Right atrium auricular region (tissue), 2 donors: ENCODE measurements at places on chromosomes 12 and 14. TPM values are rescaled to one million over a fixed set of nuclear protein-coding genes. Genes with fewer than 3 reads are reported as not detected.

Gene SERPINA12
- total RNA-seq: not detected

Gene PTHLH
- total RNA-seq: 67.6 TPM

Gene CD63
- 1,122 TPM for total RNA-seq

Gene PLEKHH1
- 5.3 TPM for total RNA-seq

Gene BICD1
- 3.3 TPM for total RNA-seq

Gene FAM186B
- total RNA-seq: 0.28 TPM

DNA sequence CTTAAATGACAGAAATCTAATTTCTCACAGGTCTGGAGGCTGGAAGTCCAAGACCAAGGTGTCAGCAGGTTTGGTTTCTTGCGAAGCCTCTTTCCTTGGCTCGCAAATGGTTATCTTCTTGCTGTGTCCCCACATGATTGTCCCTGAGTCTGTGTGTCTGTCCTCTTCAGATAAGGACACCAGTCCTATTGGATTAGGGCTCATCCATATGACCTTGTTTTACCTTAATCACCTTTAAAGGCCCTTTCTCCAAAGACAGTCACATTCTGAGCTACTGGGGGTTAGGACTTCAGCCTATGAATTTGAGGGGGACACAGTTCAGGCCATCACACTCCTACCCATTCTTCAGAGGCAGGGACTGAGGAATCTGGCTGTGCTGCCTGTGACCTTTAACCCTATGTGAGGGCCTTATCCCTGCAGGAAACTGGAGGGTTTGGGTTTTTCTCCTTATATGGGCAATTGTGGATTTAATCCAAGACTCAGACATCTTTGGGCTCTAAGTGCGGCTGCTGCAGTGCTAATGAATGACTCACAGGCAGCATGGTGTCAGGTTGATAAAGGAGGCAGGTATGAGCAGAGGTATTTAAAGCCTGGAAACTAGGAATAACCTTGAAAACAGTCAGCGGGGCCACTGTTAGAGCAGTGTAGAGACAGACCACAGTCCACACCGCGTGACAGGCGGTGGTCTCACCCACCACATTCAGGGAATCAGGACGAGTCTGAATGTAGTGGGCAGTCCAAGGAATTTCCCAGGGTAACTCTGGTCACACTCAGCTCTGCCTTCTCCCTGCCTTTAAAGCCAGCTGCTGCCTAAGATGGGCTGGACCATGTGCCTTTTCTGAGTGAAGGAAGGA is 10.2 kb downstream of the TPCN1 start:
- peaks cover 42% of the 10 kb centered on the region for H3K36me3 ChIP-seq
- peak overlapping the region; percentile 95 for H3K27ac ChIP-seq
- H3K27me3 ChIP-seq: no peaks in the 10 kb centered on the region
- DNase-seq: no peak

- H3K4me1 ChIP-seq: no peaks in the 10 kb centered on the region
- no peak overlapping the region for H3K4me3 ChIP-seq
- H3K36me3 ChIP-seq: no peaks in the 10 kb centered on the region
- no peak for DNase-seq
- no peak overlapping the region for H3K27ac ChIP-seq
Measured at GRCh38 chr12:41287500-41288141, 99.5 kb downstream of the PDZRN4 start.

DNA sequence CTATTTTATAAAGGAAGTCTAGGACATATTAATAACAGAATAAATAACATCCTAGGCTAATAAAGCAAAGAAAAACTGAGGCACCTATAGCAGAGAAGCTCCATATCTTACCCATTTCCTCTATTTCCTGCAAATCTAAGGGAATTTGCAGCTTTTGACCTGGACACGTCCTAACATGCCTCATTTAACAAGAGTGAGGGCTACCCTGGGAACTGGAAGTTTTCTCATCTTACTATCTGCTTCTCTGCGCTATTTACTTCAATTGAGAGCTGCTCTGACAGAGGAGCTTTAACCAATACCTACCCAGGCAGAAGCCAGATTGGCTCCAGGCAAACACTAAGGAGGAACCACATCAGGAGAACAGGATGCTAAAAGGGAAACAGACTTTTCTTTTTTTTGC is 5.7 kb downstream of the YBX3 start:
- H3K27ac ChIP-seq: peak overlapping the region; percentile 99
- peaks cover 41% of the 10 kb centered on the region for H3K36me3 ChIP-seq
- H3K27me3 ChIP-seq: no peaks in the 10 kb centered on the region

DNA sequence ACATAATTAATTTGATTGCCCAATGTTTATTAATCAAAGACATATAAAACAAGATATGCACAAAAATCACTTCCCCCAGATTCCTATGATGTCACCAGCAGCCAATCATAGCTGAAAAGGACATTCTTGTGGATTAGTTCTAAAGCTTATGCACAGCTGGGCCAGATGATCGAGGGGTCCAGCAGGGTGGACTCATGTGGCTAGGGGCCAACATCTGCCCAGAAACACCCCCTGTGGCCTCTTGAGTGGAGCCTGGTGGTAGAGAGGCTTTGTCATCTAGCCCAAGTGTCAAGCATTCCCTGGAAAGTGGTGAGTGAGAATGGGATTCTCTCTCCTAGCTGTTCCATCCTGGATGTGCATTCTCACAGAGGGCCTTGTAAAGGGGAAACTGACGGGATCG is 590.0 kb downstream of the BCL11B start:
- H3K27me3 ChIP-seq: no peaks in the 10 kb centered on the region
- DNase-seq: no peak
- no peak overlapping the region for H3K27ac ChIP-seq
- H3K4me1 ChIP-seq: no peaks in the 10 kb centered on the region

DNA sequence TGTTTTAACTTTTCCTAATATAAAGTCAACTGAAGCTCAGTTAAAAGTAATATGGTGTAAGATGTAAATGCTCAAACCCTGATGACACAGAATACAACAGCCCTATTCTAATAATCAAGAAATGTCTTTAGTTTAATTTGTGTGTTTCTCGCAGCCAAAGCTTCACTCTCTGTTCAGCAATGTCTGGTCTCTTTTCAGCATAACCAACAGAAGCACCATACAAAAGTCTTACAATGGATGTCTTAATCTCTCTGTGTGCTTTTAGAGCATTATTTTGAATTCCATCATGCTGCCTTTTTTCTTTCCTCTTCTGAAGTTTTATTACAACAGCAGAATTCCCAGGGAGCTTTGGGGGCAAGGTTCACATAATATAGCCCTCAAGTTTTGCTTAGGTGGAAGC is 210.2 kb upstream of the NPAS3 start:
- H3K27ac ChIP-seq: no peak overlapping the region
- H3K36me3 ChIP-seq: no peaks in the 10 kb centered on the region
- H3K4me1 ChIP-seq: peaks cover 16% of the 10 kb centered on the region
- H3K27me3 ChIP-seq: no peaks in the 10 kb centered on the region

DNA sequence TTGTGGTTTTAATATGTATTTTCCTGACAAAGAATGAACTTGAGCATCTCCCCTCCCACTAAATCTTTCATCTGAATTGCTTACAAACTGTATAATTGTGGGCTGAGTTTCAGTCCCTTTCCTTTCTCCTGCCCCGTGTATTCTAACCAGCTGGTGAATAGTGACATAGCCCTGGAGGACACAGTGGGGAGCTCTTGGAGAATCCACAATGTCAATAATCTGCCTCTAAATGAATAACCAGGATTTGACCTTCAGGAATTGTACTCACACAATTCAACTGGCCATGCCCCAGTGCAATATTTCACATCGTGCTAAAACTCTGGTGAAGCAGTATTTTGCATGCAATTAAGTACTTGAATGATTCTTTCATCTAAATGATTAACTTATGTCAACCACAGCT is 177.2 kb downstream of the C12orf42 start:
- no peaks in the 10 kb centered on the region for H3K27me3 ChIP-seq
- no peaks in the 10 kb centered on the region for H3K4me1 ChIP-seq
- no peak for DNase-seq
- no peaks in the 10 kb centered on the region for H3K36me3 ChIP-seq

- no peaks in the 10 kb centered on the region for H3K27me3 ChIP-seq
- no peaks in the 10 kb centered on the region for H3K4me1 ChIP-seq
- H3K27ac ChIP-seq: no peak overlapping the region
- no peaks in the 10 kb centered on the region for H3K36me3 ChIP-seq
- DNase-seq: no peak
Measured at GRCh38 chr12:70393787-70394499, 27.9 kb downstream of the KCNMB4 start.

- no peak overlapping the region for H3K4me3 ChIP-seq
- no peak for DNase-seq
- H3K27ac ChIP-seq: no peak overlapping the region
- no peaks in the 10 kb centered on the region for H3K27me3 ChIP-seq
Measured at GRCh38 chr14:95452176-95452892, 64.1 kb downstream of the SYNE3 start.

GRCh38 chr12:4169531-4169930 is 104.0 kb upstream of the CCND2 start:
- H3K4me1 ChIP-seq: no peaks in the 10 kb centered on the region
- DNase-seq: no peak
- H3K4me3 ChIP-seq: no peak overlapping the region
- H3K36me3 ChIP-seq: no peaks in the 10 kb centered on the region
- H3K27ac ChIP-seq: no peak overlapping the region
- H3K27me3 ChIP-seq: no peaks in the 10 kb centered on the region

DNA sequence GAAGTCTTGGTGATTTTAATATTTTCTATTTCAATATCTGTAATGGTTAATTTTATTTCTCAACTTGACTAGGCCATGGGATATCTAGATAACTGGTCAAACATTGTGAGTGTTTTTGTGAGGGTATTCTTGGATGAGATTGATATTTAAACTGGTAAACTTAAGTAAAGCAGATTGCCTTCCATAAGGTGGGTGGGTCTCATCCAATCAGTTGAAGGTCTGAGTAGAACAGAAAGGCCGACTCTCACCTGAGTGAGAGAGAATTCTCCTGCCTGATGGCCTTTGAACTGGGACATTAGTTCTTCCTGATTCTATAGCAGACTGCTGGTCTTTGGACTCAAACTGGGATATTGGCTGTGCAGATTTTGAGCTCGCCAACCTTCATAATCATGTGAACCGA is 36.3 kb downstream of the OTOGL start:
- DNase-seq: no peak
- no peaks in the 10 kb centered on the region for H3K4me1 ChIP-seq
- H3K36me3 ChIP-seq: no peaks in the 10 kb centered on the region
